ENCODE measurements at places on chromosomes 4 and X.
A peak's percentile ranks its signal among the peaks of the same experiment; 100 is the strongest.

- no peak for DNase-seq
Measured at GRCh38 chr4:83238393-83239248, 46.0 kb downstream of the COQ2 start.

DNA sequence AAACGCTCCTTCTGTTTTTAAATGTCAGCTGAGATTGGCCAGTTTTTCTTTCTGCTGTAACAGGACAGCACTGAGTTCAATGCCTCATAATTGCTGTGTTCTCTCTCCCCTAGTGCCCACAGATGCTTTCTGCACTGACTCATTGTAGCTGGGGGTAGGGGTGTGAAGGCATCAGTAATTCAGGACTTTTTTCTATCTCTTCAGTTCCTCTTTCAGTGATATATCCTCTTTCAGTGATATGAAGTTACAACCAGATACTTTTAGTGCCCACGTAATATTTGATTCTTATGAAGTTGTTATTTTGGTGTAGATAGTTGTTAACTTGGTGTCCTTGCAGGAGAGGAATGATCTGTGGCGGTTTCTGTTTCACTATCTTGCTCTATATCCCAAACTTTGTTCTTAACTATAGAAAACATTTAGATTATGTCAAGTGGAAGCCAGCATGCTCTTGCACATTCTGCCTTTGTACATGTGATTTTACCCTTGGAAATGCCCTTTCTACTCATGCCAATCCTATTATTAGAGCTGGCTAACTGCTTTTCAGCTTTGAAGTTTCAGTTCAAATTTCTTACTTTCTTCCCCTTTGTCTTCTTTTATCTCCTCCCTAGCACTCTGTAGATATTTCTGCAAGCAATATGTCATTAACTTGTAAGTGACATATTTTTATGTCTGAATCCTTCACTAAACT, 1258.4 kb downstream of the FAM133A start:
- DNase-seq: no peak

GRCh38 chr4:185196437-185196836, 7.4 kb downstream of the CFAP97 start:
- no peak for DNase-seq

GRCh38 chr4:184329659-184330400, 112.2 kb upstream of the ENPP6 start:
- no peak for DNase-seq

DNA sequence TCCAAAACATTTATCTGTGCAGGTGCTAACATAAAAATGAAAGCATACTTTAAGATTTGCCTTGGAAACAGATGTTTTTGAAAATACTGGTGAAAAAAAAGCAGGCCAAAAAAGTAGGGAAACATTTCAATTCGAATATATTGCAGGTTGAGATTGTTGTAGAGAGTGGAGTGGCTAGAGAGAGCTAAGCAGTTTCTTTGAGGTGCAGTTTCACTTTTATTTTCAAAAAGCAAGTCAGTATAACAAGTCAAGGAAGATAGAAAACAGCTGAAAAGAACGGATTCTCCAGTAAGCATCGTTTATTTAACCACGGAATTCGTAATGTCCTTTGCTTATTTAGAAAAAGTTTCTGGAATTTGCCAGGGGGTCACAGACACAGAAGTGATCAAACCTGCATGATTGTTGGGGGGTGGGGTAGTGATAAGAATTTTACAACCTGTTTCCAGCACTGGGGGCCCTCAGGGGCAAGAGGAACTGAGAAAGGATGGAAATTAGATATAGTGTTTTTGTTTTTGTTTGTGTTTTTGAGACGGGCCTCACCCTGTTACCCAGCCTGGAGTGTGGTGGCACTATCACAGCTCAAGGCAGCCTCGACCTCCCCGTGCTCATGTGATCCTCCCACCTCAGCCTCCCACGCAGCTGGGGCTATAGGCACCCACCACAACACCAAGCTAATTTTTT, 175.0 kb downstream of the TENM3 start:
- no peak for DNase-seq

- no peak for DNase-seq
Measured at GRCh38 chr4:102169345-102169744, 175.9 kb downstream of the SLC39A8 start.

GRCh38 chrX:1060562-1060960, 151.9 kb downstream of the CRLF2 start:
- no peak for DNase-seq

GRCh38 chr4:143642611-143643010, 57.9 kb downstream of the FREM3 start:
- no peak for DNase-seq

- no peak for DNase-seq
Measured at GRCh38 chr4:128688033-128688721, 121.3 kb upstream of the JADE1 start.

- no peak for DNase-seq
Measured at GRCh38 chr4:183607894-183608293, 51.1 kb downstream of the RWDD4 start.

- no peak for DNase-seq
Measured at GRCh38 chr4:16199093-16199492, 27.2 kb downstream of the TAPT1 start.

DNA sequence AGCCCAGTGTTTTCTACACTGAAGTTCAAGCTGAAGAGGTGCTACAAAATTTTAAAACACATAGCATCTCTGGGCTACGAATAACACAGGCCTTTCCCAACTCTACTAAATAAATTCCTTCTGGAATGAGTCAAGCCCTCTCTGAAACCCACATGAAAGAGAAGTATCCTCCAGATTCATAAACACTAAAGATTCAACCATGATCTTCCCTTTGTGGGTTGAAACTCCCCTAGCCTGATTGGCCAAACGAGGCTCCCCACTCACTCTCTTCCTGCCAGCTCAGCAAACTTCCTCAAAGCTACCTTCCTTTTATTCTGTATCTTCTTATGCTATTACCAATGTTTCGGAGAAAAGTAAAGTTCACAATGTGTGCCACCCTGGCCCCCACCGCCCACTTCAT, 95.4 kb downstream of the NKX6-1 start:
- no peak for DNase-seq

DNA sequence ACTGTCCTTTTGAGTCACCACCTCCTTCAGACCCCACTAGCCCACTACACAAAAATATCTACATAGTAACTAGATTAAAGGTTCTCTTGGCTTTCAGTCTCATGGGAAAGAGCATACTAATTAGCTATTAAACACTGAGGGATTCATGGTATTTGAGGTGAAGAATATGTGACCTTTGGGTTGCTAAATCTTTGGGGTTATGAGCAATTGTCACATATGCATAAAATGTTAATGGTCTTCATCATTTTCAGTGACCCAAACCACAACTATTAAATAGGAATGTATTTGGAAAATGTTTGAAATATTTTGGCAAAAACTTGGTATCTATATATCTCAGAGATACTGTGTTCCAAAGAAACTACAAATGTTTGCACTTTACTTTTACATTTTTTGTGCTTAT, 365.1 kb downstream of the MAGEB5 start:
- DNase-seq: no peak

DNA sequence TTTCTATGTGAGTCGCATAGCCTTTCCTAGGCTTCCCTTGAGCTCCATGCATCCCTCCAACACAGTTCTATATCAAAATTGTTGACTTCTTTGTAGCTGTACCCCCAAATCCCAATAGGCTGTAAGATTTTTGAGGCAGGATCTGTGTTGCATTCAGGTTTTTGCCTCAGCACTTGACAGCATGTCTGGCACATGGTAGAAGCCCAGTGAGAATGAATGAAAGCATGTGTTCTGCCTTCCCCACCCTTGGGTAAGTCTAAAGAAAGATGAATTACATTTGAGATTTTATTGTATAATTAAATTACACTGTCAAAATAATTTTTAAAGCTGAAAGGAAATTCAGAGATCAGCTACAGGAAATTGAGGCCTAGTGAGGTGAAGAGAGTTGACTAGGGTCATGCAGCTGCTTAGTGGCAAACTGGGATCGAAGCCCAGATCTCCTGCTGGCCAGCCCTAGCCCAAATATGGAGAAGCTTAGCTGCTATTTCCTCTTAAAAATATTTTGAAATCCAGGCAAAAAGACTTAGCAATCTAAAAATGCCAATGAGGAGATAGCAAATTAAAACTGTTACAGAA, 122.5 kb downstream of the SPATA18 start:
- DNase-seq: peak; percentile 62

DNA sequence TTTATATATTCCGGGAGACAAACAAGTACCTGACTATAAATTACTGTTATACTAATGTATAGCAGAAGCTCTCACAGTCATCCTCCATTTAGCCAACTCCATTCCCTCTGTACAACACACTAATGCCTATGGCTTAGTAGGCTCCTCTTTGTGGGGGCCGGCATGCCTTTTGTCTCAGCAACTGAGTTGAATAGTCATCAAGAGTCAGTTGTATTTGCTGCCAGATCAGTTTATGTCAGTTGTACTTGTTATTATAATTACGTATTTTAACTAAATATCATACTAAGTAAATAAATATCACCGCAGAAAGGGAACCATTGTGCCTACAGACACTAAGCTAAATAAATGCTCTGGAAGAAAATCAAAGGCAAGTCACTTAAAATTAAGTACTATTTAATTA, 9.9 kb downstream of the PRMT9 start:
- DNase-seq: no peak

GRCh38 chr4:184143770-184144564, 73.7 kb downstream of the ENPP6 start:
- DNase-seq: no peak

DNA sequence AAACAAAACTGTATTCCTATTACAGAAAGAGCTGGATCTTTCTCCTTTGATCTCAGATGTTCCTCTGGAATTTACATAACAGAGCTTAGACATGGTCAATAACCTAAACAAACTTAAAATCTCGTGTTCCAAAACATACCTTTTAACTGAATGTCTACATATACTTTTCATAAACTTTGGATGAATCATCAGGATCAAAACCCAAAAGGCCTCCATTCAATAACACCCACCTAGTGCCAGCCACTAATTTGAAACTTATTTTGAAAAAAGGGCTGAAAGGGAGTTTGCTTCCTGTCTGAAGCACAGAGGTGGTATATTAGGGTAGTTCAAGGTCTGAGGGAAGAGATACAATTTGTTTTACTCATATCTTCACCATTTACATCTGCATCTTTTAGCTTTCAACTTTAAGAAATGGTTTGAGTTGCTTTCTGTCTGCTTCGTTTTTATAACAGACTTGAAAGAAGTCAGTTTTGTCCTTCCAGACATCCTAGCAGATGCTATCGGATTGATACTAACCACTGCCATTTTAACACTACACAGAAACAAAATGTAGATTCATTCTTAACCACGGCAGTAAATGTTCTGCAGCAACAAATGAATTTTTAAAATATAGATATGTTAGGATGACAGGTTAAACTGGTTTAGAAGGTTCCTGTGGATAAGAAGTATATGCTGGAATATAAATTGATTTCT, 242.8 kb upstream of the DKK2 start:
- DNase-seq: peak; percentile 66

DNA sequence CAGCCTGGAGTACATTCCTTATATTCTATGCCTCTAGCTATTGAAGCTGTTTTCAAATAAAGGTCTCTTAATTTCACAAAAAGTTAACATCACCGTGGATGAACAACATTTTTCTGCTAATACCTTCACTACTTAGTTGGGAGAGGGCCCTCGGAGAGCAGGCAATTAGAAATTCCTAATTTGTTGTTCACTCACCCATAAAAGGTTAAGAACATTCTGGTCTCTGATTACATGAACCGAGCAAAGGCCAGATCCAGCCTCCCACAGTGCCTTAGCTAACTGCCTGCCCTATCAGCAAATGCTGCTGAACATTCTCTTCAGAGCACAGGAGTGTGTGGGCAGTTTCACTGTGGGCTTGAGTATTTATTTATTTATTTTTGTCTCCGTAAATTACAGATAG, 36.0 kb upstream of the TTC29 start:
- no peak for DNase-seq

GRCh38 chr4:1511441-1512041, 105.3 kb upstream of the NKX1-1 start:
- DNase-seq: no peak

DNA sequence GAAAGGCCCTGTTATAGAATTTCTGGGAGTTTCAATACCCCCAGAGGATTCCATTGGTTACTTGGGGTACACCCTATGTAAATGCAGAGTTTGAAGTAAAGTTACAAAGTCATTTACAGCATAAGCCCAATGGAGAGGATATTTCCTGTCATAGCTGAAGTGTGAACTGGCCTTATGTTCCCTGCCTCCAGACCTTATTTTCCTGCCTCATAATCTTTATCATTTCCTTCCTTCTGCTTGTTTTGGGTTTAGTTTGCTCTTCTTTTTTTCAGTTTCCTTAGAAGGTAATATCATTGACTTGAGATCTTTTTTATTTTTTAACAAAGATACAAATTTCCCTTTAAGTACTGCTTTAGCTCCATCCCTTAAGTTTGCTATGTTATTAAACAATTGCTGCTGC, 85.4 kb downstream of the PPEF1 start:
- DNase-seq: no peak

Data from HFF-Myc (cell line).